Ascending aorta (tissue), 2 donors: ENCODE measurements at places on chromosomes 11 and 22.

- DNase-seq: peak; percentile 90
Measured at GRCh38 chr11:94876645-94877442, 96.5 kb downstream of the CWC15 start.

DNA sequence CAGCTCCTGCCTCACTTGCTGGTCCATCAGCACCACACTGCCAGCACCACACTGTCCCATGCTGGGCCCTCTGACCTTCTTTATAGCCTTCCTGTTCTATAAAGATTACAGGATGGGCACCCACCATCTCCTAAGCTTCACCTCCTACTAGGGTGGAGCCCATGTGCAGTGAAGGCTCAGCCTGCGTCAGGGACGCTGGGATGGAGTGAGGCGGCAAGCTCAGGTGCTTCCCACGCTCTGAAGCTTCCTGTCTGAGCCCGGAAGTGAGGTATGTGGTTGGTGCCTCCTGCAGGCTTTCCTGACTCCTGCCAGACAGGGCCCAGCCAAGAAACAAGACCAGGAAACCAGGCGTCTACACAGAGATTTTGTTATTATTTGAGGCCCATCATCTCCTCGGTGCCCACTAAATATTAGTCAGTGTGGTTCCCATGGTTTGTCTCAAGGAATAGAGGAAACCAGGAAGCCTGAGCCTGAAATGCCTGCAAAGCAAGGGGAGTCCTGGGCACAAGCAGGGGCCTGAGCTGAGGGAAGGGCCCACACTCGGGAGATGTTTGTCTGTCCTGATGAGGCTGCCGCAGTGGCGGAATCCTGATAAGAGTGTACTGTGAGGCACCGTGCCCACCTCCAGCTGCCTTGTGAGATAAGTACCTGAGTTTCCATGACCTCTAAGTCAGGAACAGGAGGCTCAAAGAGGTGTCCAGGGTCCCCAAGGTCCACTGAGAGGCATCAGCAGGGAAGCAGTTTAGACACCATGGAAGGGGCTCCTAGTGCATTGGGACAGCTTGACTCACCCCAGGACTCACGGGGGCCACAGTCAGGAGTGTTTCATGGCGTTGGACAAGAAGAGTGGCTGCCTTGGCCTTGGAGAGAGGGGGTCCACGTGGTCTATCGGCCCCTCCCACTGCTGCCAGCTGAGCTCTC is 22.0 kb downstream of the RSPH14 start:
- no peak for DNase-seq

GRCh38 chr22:50473855-50474671 is 772 bp downstream of the SBF1 start:
- DNase-seq: no peak

DNA sequence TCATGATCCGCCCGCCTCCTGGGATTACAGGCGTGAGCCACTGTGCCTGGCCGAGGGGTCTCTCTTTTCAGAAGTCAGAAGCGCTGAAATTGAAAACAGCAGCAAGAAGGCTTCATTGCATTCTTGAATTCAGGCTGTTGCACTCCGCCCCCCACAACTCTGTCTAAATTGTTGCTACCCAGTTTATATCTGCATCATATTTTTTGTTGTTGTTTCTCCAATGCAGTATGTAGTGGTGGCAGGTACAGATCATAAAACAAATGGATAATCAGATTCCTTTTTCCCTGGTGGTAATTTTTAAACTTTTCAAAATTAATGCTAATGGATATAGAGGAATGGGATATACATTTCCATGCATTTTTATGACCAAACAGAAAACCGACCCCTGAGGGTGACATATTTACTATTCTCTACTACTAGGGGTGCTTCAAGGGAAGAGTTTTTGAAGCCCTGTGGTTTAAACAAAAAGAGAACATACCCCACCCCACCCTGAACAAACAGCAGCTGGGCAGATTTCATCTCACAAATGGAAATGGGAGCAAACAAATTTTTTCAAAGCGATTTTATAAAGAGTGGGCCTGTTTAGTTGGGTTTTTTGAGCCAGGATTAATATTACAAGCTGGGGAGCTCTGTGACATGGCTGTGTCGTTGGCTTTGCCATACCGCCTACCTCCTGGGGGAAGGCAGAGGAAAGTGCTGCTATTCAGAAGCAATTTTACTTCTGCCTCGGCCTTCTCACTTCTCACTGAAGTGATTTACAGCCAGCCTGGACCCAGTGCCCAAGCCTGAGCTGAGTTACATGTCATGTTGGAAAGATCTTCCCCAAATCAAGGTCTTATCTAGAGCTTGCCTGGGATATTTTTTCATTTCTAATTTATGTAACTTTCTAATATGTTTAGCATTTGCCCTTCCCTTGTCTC is 16.0 kb upstream of the TMA7B start:
- no peak for DNase-seq
